ENCODE measurements at places on chromosomes 1 and 21.

DNA sequence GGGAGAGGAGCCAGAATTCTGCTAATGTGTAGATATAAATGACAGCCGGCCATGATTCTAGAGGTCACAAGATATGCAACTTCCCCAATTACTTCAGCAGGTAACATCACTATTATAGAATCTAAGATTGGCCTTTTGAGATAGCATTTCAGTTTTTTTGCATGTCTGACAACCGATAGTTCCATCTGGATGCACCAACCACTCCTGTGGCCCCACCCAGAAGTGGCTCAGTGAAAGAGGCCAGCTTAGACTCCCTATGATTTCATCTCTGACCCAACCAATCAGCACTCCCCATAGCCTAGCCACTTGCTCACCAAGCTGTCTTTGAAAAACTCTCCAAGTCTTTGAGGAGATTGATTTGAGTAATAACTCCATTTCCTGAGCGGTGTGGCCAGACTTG, 30.3 kb upstream of the NUF2 start:
- no peak for DNase-seq

DNA sequence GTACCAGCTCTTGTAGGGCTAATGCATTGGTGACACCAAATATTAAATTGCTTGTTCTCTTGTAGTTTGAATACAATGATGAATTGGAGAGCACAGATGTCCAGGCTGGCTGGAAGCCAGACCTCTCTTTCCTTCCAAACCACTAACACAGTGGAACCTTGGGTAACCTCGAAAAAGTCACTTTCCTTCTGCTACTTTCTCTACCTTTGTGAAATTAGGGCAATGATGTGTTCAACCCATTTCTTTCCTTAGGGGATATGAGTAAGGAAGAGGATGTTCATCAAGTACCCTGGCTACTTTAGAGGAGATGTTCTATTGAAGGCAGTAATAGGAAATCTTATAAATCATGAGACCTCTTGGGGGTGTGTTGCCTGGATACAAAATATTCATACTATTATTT, 55.7 kb downstream of the XCL2 start:
- no peak for DNase-seq

DNA sequence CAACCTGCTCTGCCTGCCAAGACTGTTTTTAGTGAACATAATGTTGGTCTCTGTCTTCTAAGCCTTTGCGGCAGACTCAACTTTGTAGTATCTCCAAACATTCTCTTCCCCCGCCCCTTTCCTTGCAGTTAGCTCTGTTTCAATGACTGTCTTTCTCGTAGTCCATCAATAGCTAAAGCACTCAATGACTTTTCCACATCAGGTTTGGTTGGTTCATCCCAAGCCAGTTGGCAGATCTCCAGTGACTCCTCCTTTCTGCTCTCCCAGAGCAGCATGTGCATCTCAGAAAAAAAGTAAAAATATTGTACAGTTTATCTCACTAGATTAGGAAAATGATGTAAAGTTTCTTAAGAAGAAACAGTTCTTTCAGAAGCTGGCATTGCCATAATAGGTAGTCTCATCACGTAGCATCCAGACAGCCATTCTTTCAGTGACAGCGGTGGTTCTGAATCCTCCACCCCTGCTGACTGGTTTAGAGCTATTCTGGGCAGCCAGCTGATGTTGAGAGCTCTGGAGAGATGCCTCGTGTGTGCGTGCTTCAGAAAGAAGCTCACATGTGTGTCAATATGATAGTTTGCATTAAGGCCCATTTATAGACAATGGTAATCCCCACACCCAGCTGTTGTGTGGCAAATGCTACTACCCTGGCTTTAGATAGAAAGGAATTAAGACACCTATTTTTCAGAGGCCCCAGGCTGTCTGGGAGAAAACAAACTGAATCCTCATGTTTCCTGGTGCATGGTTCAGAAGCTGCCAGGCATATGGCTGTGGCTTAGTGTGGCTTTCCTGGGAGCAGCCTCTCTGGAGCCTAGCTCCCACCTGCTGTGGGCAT, 53.2 kb downstream of the CNN3 start:
- peak; percentile 21 for DNase-seq

GRCh38 chr1:184028854-184029623, 8.5 kb downstream of the COLGALT2 start:
- no peak for DNase-seq

GRCh38 chr1:157652859-157653493, 47.6 kb downstream of the FCRL3 start:
- no peak for DNase-seq

- peak; percentile 29 for DNase-seq
Observed at GRCh38 chr1:196324345-196324744, 283.9 kb downstream of the KCNT2 start.

GRCh38 chr1:34419663-34420136, 243.0 kb downstream of the C1orf94 start:
- no peak for DNase-seq

DNA sequence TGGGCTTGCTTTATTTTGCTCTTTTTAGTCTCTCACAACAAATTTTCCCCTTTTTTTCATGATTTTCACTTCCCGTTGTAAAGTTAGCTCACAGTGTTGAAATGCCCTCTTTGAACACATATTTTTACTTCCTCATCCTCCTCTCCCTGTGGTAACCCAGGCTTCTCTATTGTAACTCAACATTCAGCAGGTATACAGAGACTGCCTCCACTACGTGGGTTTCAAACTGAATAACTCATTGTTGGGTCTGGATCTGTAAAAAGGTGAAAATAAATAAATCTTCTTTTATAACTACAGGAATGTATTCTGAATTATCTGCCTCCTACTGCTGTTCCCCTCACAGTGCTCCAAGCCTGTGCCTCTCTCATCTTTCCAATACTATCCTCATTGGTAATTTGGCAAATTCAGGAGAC, 166.4 kb downstream of the RUNX1 start:
- DNase-seq, result no peak

GRCh38 chr1:59999006-59999405, 72.4 kb upstream of the CYP2J2 start:
- DNase-seq, result no peak

- DNase-seq, result no peak
Observed at GRCh38 chr1:155648207-155649147, 38.5 kb downstream of the MSTO1 start.

DNA sequence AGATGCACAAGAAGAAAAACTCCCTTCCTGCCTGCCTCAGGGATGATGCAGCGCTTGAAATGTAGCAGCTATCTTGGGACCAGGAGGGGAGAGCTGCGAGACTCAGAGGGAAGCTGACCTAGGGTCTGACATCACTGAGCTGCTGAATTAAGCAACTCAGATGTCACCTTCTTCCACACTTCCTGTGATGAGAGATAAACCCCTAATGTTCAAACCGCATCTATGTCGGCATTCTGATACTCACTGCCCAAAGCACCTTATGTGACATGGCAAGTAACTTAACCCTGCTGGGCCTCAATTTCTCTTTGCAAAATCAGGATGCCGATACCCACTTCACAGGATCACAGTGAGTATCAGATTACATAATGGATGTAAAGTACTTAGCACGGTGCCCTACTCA, 9.1 kb upstream of the AK2 start:
- no peak for DNase-seq
